NAMALWA (cell line): ENCODE measurements at places on chromosomes 12 and 14.

- DNase-seq, result no peak
These were observed 16.3 kb upstream of the NFYB start for GRCh38 chr12:104154286-104154685.

DNA sequence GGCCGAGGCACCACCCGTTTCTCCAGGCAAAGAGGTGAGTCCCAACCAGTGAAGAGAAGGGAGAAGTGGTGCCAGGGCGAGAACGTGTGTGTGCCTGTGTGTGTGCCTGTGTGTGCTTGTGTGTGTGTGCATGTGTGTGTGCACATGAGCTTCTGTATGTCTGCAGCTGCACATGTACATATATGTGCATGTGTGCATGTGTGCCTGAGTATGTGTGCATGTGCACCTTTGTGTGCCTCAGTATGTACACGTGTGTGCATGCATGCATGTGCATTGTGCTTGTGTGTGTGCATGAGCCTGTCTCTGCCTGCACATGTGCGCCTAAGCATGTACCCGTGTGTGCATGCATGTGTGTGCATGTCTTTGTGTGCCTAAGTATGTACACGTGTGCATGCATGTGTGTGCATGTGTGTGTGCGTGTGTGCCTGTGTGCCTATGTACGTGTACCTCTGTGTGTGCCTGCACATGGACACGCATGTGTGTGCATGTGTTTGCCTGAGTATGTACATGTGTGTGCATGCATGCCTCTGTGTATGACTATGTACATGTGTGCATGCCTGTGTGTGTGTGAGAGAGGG lies 5.9 kb upstream of the GALNT9 start:
- DNase-seq, result no peak

GRCh38 chr12:43964961-43965360 lies 129.1 kb downstream of the TMEM117 start:
- no peak for DNase-seq

DNA sequence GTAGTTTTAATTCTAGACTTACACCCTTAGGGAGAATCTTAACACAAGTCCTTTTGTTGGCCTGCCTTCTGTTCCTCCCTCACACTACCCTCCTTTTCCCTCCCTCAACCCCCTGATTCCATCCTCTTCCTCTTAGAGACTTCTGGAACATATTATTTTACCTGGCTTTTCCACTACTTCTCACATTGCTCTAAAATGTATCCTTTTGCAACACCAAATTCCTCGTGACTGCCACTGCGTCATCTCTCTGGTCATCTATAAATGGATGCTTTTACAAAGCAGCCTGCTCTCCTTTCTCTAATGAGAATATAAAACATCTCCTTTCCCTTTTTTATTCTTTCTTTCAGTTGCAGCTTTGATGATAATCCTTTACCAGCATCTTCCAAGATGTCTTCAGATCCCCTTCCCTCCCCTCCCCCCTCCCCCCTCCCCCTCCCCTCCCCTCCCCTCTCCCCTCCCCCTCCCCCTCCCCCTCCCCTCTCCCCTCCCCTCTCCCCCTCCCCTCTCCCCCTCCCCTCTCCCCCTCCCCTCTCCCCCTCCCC lies 93.6 kb downstream of the DIP2B start:
- no peak for DNase-seq

- no peak for DNase-seq
These were observed 51.5 kb downstream of the GTF2A1 start for GRCh38 chr14:81169267-81169666.
